ENCODE measurements at places on chromosomes 4 and X.

DNA sequence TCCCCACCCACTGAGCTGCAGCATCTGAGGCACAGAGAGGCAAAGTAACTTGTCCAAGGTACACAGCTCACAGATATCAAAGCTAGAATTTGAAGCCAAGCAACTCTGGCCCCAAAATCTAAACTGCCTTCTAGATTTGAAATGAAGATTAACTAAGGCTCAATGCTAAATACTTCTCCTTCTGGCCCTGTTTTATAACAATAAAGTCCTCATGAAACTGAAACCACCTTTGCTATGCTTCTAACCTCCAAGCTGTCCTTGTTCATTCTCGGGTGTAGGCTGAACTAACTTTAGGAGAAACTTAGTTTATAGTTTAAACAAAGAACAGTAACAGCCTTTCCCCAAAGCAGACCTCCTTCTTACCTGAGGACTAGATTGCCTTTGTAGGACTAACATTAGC, 93.6 kb downstream of the DCTD start:
- DNase-seq: no peak

DNA sequence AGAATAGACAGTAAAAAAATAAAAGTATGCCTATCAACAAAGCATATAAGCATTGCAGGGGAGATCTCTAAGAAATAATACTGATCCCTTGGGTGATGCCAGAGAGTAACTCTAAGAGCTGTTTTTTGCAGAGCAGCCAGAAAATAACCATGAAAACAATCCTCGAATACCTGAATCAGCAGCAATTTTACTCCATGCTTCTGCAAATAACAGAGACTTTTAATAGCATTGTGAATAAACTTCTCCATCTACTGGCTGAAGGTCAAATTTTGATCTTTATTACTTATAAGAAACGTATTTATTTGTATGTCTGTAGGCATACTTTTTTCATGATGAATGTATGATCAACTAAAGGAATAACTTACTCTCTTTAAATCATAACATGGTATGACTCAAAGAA, 334.5 kb downstream of the GALNTL6 start:
- no peak for DNase-seq

- DNase-seq: no peak
Observed at GRCh38 chrX:57453901-57454300, 137.9 kb upstream of the ZXDB start.

- DNase-seq: no peak
Observed at GRCh38 chr4:38092701-38093100, 132.5 kb downstream of the PTTG2 start.

GRCh38 chrX:254630-255215, 26.5 kb upstream of the PLCXD1 start:
- no peak for DNase-seq

GRCh38 chrX:38260231-38260630, 39.6 kb upstream of the SRPX start:
- DNase-seq: no peak

- no peak for DNase-seq
Observed at GRCh38 chr4:152887981-152888380, 48.1 kb upstream of the FHDC1 start.

- DNase-seq: no peak
Observed at GRCh38 chrX:99820197-99820596, 589.9 kb downstream of the PCDH19 start.

GRCh38 chrX:148609515-148610327, 109.3 kb downstream of the AFF2 start:
- DNase-seq: no peak

DNA sequence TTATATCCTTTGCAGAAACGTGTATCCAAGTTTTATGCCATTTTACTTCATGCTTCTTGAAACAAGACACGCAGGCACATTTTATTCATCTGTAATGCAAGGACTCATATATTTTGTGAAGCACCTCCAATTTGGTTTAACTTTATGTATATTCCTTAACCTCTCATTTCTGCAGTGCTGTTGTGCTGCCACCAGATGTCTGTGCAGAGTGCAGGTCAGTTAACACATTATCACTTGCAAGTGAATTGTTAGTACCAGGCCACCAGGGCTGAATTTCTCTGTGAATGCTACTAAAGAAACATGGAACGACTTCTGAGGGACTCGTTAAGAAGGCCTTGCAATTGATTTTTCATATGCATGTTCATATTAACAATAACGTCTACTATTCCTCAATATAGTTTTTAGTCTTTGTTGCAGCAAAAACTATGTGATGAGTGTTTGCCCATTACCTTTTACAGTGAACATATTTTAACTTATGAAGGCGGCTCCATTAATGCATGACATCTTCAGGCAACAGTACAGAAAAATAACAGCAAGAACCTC, 770.3 kb downstream of the NLGN4X start:
- no peak for DNase-seq

DNA sequence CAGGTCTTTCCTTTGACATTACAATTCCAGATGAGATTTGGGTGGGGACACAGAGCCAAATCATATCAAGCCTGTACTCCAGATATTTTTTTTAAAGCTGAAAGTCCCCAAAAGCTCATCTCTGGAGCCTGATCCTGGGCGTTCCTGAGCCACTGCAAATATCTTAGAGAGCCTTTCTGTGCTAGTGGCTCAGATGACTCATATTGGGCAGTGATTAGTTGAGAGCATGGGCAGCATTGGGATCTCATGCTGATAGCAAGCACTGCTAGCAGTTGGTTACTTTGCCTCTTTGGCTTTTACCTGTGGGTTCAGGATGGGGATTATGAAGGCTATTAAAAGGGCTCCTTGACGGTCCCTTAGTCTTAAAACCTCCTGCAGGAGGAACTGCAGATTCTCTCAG, 51.4 kb upstream of the SCRG1 start:
- no peak for DNase-seq

- DNase-seq: no peak
Observed at GRCh38 chrX:30814978-30815377, 74.1 kb downstream of the TAB3 start.

- no peak for DNase-seq
Observed at GRCh38 chr4:113162089-113162488, 112.6 kb downstream of the ANK2 start.

- no peak for DNase-seq
Observed at GRCh38 chr4:61841714-61842113, 641.6 kb downstream of the ADGRL3 start.

- no peak for DNase-seq
Observed at GRCh38 chrX:105323928-105324327, 103.4 kb upstream of the TEX13A start.

DNA sequence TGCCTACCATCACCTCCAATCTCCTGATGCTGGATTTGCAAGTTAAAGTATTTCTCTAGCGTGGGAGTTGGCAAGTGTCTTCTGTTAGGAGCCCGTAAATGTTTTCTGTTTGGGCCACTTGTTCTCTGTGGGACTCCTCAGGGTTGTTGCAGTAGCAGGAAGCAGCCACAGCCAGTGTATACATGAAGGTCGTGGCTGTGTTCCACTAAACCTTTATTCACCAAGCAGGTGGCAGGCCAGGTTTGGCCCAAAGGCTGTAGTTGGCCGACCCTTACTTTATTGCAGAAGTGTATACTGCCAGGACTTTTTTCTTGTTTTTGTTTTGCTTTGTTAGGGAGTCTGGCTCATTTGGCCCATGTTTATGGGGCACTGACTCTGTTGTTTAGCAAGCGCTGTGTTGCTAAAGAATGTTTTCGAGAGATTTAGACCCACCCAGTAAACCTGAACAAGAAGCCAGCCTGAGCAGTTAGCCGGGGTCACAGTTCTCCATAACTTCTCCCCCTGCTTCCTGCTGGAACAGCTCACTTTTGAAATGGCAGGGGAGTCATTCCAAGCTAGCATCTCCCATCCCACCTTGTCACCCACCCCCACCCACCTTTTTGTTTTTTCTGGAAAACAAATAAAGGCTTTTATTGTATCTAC, 58.8 kb downstream of the SHROOM2 start:
- DNase-seq: no peak

DNA sequence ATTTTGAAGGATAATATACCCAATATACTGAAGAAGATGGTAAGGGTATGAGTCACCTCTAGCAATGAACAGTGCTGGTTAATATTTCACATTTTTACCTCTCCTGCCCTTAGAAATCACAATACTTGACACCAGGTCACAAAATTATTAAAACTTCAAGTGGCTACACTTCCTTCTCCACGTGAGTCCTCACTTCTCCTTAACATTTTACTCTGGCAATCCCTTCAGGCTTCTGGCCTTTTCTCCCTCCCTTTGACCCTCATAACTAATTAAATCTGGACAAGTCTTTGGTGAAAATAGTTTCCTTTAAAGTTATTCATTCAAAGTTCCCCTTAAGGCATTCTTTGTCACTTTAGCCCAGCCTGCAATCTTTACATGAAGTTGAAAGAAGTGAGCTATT, 190.4 kb downstream of the UNC5C start:
- DNase-seq: no peak

GRCh38 chr4:100977746-100978397, 369.5 kb downstream of the PPP3CA start:
- DNase-seq: no peak

DNA sequence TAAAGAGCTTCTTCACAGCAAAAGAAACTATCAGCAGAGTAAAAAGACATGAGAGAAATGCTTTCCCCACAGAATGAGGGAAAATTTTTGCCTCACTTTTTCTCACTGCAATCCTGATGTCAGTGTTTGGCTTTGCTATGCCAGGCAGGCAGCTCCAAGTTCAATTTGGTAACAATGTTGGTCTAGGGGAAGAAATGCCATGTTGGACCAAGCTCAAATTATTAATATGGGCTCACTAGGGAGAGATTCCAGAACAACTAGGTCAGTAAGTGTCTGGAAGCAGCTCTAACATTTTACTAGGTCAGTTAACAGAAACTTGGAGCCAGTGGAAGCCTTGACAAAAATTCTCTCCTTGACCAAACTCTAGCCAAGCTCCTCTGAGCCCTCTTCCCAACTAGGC, 95.4 kb downstream of the NAF1 start:
- DNase-seq: no peak

- no peak for DNase-seq
Observed at GRCh38 chrX:153924149-153924861, 1.8 kb downstream of the ARHGAP4 start.
